Naive thymus-derived CD4-positive, alpha-beta T cell (primary cell): ENCODE measurements at places on chromosomes 5 and 9. TPM values are rescaled to one million over a fixed set of nuclear protein-coding genes. Genes with fewer than 3 reads are reported as not detected.

DNA sequence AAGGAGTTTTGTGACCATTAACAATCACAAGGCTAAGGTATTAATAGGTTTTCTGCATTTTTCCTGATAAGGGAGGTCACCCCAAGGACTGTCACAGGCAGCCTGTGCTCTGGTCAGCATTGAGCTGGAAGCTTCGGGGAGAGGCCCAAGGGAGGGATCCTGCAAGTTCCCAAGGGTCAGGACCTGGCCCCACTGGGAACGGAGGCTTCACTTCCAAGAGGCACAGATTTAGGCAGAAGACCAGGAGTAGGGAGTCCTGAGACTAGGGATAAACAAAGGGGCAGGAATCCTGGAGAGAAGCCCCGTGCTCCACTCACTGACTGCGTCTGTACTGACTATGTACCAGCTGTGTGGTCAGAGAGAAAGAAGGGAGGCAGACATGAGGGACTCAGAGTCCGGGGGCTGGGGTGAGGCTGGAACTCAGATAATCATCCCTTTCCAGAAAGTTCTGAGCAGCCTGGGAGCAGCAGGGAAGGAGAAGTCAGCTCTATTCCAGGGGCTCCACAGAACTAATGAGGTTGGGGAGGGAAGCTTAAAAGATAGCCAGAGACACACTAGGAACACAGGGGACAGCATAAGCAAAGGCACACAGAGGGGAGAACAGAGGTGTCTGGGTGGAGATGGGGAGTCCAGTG, 37.8 kb downstream of the B4GALT1 start:
- H3K27me3 ChIP-seq = no peaks in the 10 kb centered on the region

- no peaks in the 10 kb centered on the region for H3K27me3 ChIP-seq
- H3K4me3 ChIP-seq = no peak overlapping the region
- no peak overlapping the region for H3K27ac ChIP-seq
- no peaks in the 10 kb centered on the region for H3K4me1 ChIP-seq
- DNase-seq = no peak
Measured at GRCh38 chr9:138101444-138102234, 224.1 kb downstream of the CACNA1B start.

GRCh38 chr9:68927165-68927564, 86.7 kb downstream of the PRKACG start:
- DNase-seq = no peak
- H3K4me3 ChIP-seq = no peak overlapping the region
- no peaks in the 10 kb centered on the region for H3K27me3 ChIP-seq
- H3K27ac ChIP-seq = no peak overlapping the region
- peaks cover 14% of the 10 kb centered on the region for H3K4me1 ChIP-seq
- no peaks in the 10 kb centered on the region for H3K36me3 ChIP-seq

SV2C gene
- total RNA-seq = not detected
